ENCODE measurements at places on chromosomes 2 and 18.
A peak's percentile ranks its signal among the peaks of the same experiment; 100 is the strongest.

- no peak for DNase-seq
Observed at GRCh38 chr2:182359027-182359989, 67.5 kb downstream of the PDE1A start.

DNA sequence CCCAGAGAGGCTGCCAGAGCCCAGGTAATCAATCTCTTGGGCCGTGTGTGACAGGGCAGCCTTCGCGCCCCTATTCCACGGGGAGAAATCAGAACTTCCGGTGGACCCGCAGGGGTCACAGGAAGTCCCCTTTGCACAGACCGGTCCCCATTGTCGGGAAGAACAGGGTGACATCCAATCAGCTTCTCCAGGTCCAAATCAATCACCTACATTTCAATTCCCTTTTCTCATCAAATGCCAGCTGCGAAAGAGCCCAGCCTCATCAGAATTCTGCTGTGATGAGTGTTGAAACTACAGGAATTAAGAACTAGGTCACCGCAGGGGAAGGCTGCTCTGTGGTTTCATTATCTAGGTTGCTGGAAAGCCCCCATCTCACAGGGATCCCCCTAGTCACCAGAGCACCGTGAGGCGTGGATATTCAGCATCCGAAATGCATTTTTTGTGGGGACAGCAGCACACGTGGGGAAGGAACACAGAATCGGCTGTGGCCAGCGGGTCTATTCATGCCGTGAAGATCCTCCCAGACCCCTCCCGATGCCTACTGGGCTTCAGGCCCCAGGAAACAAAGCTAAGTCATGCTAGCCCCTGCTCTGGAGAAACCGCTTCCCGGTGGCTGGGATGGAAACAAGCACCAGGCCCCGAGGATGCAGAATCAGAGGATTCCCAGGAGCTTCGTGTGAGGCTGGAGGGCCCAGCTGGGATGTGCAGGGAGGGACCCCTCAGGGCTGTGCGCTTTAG lies 193.7 kb upstream of the ID2 start:
- DNase-seq: no peak

DNA sequence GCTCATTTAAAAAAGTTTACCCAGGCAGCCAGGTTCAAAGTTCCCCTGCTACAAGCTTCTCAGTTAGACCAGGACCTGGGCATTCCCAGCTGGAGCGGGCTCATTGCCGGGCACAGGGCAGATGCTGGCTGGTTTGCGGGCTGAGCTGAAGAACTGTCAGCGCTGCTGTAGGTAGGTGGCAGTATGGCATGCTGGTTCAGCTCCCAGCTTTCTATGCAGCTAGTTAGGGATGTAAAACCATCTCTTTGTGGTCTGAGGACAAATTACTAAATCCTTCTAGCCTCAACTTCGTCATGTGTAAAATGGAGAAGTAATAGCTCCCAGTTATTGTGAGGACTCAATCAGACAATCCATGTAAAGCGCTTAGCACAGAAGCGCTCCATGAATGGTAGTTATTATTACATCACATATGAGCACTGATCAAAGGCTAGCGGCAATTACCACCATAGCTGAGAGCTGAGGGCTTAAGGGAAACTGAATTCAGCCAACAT lies 2.4 kb upstream of the LDLRAD4 start:
- DNase-seq: peak; percentile 69

DNA sequence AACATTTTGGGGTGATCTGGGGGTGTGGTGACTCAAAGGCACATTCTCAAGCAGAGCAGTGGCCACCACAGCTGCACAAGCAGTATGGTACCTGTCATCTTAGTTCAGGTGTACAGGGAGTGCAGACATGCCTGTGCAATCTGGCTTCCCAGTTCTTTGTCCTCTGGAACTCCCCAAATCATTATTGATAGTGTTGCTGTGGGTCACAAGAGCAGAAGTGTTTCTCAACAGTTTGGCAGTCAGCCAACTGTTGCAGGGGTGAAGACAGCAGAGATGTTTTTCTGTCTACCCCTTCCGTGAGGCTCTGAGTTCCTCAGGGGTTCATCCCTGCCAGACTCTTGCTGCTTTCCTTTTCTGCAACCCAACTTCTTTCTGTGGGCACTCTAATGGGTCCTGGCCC lies 206.5 kb upstream of the ZSWIM2 start:
- no peak for DNase-seq

GRCh38 chr2:128263902-128264331 lies 54.8 kb downstream of the HS6ST1 start:
- DNase-seq: no peak

GRCh38 chr2:202098291-202098690 lies 25.2 kb downstream of the KIAA2012 start:
- DNase-seq: no peak

DNA sequence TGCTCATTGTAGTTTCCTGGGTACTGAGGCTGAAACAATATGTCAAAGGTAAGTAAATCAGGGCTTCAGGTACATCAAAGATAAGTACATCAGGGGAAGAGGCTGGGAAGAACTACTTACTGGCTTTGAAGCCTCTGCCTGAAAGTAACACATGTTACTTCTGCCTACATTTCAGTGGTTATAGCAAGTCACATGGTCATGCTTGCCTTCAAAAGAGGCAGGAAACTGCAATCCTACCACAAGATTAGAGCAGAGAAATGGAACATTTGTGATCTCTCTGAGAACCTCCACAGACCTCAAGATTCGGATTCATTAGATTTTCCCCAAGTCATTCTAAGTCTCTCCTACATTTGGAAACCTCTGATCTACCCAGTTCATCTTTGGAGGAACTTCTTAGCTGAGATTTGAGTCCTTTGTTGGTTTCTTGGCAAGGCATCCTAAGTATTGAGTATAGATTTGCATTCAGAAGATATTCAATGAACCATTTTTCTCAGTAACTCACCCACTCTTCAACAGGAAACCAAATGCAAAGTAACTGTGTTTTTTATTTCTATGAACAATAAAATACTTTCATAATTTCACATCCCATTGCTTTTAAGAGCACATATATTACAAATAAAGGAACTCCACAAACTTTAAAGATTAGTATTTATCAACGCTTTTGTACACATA lies 48.5 kb upstream of the CCDC195 start:
- no peak for DNase-seq

- DNase-seq: no peak
Observed at GRCh38 chr2:237629739-237630138, 2.4 kb downstream of the LRRFIP1 start.

- DNase-seq: no peak
Observed at GRCh38 chr2:204585930-204586329, 40.7 kb downstream of the PARD3B start.

DNA sequence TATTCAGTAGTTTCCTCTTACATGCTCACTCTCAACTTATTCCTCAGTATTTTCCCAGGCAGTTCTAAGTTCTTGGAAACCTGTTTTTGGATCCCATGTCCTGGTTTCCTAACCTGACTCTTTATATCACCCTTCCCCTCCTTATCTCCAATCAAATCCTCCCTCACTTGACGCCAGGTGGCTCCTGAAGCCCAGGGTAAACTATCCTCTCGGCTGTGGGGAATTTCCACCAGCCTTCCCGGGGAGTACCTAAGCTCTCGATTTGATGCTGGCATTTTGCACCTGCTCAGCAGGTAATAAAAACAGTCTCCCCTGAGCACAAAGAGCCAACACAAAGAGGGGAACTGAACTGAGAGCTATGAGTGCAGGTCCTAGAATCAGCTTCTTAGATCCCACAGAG lies 538.0 kb downstream of the SLC4A3 start:
- DNase-seq: no peak

DNA sequence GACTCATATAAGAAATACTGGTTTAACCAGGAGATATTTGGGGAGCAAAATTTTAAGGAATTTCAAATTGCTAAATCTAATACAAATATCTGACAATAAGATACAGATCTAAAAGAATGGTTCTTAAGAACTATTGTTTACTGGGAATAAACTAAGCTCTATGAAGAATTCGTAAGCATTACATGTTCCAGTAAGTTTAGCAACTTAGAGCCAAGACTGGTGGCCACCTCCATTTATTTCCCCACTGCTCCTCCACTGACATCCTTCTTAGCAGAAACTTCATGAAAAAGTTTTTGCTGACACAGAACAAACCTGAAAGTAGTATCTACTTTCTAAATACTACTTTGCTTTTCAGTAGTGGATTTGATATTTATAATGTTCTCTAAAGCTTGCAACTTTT lies 83.0 kb downstream of the ACSL3 start:
- no peak for DNase-seq

GRCh38 chr18:10124967-10125366 lies 211.2 kb downstream of the VAPA start:
- no peak for DNase-seq

DNA sequence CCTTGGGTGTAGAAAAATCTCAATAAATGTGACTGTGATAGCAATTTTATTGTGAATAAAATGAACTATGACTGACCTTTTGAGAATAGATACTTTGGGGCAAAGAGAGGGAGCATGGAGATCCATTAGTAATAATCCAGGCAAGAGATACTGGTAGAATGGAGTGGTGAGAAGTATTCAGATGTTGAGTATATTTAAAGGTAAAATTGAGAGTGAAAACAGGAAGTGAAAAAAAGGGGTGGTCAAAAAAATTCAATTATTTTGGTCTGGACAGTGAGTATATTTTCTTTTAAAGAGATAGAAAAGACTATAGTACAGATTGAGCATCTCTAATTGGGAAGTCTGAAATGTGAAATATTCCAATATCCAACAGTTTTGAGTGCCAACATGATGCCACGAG lies 1515.6 kb upstream of the NXPH2 start:
- no peak for DNase-seq

- DNase-seq: no peak
Observed at GRCh38 chr18:1976484-1976883, 594.8 kb downstream of the METTL4 start.

DNA sequence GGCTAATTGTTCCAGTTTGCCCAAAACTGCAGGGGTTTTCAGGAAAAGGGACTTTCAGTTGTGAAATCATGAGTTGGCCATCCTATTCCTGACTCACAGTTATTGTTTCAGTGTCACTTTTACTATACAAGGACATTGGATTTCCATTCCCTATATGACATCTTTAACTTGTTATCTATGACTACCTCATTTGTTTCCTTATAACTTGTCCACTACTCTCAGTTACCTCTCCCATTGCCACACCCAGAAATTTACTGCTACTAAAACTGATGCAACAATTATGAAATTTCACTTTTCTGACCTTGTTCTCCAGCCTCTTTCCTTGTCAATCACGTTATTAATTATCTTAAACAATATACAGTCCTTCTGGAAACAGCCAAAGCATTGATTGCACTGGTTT lies 116.5 kb upstream of the ZNF804A start:
- no peak for DNase-seq

GRCh38 chr2:120013597-120014223 lies 833 bp downstream of the EPB41L5 start:
- DNase-seq: no peak

- DNase-seq: no peak
Observed at GRCh38 chr2:142693171-142693950, 184.1 kb upstream of the KYNU start.

DNA sequence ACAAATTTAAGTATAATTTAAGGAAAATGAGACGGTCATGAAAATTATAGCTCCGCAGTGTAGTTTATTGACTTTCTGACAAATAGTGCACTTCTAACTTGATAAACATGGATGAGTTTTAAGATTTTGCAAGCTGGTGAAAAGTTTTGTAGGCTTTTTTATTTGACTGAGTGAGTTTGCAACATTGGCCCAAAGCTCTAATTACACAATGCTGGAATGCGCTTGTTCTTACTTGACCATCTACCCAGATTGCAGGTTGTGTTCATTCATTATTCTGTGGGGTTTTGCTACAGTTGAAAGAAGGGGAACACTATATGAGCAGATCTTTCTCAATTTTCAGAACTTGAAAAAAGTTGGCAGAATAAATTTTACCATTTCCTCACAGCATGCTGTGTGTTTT lies 13.5 kb downstream of the SPOPL start:
- DNase-seq: no peak

GRCh38 chr2:197502201-197502600 lies 2.0 kb downstream of the HSPE1 start:
- DNase-seq: no peak

- DNase-seq: no peak
Observed at GRCh38 chr2:224039080-224039769, at the start of gene SERPINE2. TSS of gene SERPINE2 (minus strand) at chr2:224039286. CDS start at chr2:224001900, 37,386 bp downstream.

- no peak for DNase-seq
Observed at GRCh38 chr2:206823178-206823577, 57.8 kb downstream of the FASTKD2 start.

DNA sequence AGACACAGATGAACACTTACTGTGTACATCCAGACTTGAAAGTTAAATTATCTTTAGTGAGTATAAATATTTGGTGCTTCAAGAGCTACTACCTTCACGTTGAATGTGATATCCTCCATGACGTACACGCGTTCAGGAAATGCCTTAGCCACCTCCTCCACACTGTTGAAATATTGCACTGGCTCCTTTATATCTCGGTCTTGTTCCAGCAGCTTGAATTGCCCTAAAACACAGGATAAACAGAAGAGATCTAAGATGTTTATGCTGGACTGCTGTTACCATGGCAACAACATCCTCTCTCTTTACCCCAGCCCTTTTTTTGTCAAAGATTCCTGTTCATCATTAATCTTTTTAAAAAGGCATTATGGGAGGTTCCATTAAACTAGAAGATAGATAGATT lies 120.3 kb downstream of the MEP1B start:
- no peak for DNase-seq

GRCh38 chr2:71492112-71492511 lies 38.8 kb downstream of the DYSF start:
- no peak for DNase-seq

- DNase-seq: no peak
Observed at GRCh38 chr2:23904692-23905091, 22.2 kb downstream of the ATAD2B start.

DNA sequence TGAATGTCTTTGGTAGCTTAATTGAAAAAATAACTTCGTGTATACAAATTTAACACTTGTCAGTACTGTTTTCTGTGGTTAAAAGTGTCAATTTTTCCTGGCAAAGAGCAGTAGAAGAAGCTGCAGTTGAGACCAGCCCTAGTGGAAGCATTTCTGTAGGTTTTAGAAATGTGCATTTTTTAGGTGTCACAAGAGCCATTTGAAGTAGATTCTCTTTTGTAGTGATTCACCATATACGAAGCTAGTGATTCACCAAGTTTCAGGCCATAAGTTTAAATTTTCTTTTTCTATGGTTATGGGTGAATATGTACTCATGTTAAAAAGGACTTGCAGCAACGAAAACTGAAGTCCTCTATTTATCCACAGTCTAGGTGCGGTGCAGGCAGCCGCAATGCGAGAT lies 4.2 kb downstream of the NABP1 start:
- no peak for DNase-seq

DNA sequence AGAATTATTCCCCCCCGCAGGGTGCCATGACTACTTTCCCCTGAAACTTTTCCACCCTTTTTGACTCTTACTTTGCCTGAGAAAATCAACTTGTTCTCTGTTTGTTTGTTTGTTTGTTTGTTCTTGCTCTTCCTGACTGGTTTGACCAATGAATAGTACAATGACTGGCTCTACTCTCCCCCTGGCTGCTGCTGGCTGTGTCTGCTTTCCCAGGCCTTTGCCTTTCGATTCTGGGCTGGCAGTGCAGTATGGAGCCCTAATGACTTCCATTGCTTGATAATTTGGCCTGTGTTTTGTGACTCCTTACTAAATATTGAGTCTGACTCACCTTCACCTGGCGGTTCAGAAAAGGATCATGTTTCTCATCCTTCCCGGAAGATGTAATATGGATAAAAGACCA lies 241.1 kb downstream of the TMEM182 start:
- no peak for DNase-seq

GRCh38 chr2:212905640-212906201 lies 245.7 kb downstream of the IKZF2 start:
- DNase-seq: no peak

Data from breast epithelium (tissue), 4 donors.